KG1 (cell line): ENCODE measurements at places on chromosomes 3 and 15.

DNA sequence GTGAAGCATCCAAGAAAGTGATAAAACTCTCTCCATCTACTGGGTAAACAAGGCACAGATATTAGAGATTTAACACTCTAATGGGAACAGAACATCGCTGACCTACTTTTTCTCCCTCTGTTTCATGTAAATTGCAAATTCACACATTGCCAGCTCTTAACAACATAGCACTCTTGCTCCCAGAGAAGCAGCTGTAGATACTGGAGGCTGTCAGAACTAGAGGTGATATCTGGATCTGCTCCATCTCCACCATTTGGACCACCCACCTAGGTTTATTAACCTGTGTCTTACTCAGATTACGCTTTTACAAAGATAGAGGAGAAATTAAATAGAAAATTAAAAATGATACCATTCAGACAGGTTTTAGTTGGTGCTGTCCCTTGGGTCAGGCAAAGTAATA is 289.1 kb upstream of the CRBN start:
- DNase-seq = no peak

GRCh38 chr3:17213102-17213501 is 328.3 kb downstream of the PLCL2 start:
- no peak for DNase-seq

GRCh38 chr3:51382947-51383578 is 2.0 kb upstream of the MANF start:
- no peak for DNase-seq

DNA sequence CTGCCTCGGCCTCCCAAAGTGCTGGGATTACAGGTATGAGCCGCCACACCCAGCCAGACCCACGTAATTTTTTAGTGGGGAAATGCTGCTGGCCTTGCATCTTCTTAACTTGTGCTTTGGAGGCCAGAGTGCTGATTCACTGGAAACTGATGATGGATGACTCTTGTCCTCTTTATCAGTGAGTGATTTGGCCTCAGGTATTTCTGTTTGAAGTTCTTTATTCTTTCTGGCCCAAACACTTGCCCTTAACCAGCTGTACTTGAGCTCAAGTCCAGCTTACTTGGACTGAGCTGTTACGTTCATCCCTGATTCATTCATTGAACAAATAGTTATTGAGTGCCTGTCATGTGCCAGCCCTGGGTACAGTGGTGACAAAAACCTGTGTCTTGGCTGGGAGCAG is 4.2 kb downstream of the PTPN23 start:
- no peak for DNase-seq

DNA sequence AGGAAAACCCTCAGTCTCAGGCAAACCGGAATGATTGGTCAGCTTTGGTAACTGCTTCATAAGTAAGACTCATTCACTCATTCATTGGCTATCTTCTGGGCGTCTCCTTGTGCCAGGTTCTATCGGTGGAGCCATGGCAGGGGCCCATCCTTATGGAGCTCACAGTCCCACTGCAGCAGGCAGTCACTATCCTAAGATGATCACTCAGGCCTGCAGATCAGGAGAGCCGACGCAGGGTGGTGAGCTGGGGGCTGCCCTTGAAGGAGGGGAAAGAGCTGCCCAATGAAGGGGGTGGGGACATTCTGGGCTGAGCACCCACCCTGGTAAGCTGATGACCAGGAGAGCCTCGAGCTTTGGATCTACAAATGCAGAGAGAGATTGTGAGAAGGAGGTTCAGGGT is 20.5 kb upstream of the FGD5 start:
- DNase-seq = no peak

DNA sequence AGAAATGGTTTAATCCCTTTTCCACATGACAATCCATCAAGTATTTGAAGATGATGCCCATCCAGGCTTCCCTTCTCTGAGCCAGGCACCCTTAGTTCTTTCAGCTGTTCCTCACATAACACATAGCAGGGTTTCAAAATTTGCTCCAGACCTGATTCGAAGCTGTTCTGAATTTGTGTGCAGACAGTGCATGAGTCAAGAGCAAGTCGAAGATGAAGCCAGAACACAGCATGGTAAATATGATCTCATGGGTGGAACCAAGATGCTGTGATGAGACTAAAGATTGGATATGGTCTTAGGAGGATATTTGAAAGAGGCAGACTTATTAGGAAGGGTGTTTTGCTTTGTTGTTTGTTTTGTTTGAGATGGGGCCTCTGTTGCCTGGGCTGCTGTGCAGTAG is 32.6 kb upstream of the PDE8A start:
- no peak for DNase-seq

- DNase-seq = no peak
Measured at GRCh38 chr3:31592764-31593163, 60.0 kb downstream of the STT3B start.

GRCh38 chr3:113070681-113071113 is 79.9 kb downstream of the GTPBP8 start:
- DNase-seq = no peak

DNA sequence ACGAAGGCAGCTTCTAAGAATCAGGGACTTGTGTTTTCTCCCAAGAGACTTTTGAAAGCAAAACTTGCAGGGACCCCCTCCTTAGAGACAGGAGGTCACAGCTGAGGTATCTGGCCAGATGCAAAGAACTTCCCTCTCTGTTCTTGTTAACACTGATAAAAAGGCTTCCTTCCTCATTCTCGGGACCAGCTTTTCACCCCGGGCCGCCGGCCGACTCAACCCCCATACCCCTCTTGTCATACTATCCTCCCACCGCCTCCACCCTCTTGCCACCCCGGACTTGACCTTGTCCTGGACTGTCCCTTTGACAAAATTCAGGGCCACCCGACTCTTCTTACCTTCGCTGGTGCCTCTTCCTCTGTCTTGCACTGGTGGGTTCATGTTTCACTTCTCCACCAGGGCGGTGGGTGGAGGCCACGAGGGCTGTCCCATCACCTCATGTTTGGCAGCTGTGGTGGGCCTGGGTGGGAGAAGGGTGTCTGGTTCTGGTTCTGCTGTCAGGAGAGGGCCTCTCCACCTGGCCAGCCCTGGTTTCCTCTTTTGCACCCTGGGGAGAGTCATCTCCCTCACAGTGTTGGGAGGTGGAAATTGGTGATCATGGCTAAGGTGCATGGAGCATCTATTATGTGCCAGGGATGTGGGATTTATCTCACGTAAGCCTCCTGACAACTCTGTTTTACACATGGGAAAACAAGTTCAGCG is 32.5 kb downstream of the BHLHE40 start:
- peak; percentile 82 for DNase-seq

DNA sequence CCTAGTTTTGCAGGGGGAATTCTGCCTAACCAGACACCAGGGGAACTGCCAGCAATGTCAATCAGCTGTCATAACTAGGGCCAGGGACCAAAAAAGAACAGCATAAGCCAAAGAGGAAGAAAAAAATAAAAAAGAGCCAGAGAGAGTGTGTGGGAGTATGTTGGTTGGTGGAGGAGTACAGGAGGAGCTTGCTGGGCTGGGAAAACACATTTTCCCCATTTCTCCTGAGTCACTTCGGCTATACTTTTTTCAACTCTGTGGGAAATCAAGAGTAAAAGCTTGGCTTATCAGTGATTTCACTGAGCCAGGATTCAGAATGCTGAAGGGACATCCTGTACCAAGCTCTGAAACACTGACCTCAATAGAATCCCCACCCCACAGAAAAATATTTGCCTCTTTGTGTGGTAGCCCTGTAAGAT is 144.7 kb upstream of the DPH6 start:
- no peak for DNase-seq

DNA sequence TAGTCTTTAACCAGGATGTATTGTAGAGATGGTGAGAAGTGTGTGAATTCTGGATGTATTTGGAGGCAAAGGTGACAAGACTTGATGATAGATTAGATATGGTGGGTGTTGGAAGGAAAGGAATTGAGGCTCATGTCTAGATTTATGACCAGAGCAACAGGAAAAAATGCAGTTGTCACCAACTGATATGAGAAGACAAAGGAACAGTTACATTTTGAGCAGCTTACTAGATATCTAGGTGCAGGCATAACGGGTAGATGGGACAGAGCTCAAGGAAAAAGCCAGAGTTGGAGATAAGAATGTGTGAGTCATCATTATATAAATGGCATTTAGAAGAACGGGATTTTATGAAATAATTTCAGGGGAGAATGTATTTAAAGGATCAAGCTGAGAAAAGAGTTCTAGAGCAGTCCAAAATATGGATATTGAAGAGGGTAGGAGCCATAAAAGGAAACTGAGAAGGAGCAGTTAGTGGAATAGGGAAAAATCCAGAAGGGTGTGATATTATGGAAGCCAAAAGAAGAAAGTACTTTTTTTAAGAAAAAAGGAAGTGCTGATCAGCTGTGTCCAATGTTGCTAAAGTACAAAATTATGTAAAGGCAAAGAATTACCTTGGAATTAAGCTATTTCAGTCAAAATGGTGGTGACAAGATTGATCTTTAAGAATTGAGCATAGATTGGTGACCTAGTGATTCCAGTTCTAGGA is 262.5 kb downstream of the CGGBP1 start:
- DNase-seq = no peak

GRCh38 chr15:70142072-70142321 is 44.3 kb upstream of the TLE3 start:
- DNase-seq = no peak

GRCh38 chr15:81357180-81357686 is 16.8 kb downstream of the TMC3 start:
- DNase-seq = no peak

DNA sequence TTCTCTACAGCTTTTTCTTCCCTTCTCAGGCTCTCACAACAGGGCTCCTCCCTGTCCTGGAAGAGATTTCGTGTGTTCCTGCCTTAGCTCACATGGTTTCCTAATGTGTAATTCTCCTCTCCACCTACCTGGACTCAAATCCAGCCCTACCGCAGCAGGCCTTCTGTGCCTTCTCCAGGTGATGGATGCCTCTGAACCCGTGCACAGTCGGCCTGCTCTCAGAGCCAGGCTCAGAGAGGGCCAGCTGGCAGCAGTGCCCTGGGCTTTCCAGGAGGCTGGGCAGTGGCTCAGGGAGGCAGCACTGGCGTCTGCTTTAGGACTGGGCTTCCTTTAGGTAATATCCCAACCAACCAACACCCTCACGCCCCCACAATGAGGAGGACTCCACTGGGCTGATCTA is 123.2 kb upstream of the TMC3 start:
- DNase-seq = no peak

GRCh38 chr3:34218706-34219385 is 420.4 kb downstream of the PDCD6IP start:
- no peak for DNase-seq

GRCh38 chr15:78996894-78997275 is 52.0 kb upstream of the CTSH start:
- no peak for DNase-seq

DNA sequence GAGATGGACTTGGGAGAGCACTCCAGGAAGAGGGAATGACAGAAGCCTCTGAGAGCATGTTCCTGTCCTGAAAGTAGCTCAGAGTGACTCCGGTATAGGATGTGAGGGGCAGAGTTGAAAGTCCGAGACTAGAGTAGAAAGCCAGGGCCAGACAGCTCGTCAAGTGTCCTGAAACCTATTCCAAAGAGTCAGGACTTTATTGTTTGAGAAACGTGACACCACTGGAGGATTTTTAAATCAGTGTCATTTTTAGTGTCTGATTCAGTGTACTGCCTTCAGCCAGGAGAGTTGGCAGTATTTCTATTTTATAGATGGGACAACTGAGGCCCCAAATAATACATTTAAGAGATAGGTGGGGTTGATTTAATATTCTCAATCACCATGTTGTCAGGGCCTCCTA is 1.6 kb upstream of the RBMS3 start:
- DNase-seq = no peak

DNA sequence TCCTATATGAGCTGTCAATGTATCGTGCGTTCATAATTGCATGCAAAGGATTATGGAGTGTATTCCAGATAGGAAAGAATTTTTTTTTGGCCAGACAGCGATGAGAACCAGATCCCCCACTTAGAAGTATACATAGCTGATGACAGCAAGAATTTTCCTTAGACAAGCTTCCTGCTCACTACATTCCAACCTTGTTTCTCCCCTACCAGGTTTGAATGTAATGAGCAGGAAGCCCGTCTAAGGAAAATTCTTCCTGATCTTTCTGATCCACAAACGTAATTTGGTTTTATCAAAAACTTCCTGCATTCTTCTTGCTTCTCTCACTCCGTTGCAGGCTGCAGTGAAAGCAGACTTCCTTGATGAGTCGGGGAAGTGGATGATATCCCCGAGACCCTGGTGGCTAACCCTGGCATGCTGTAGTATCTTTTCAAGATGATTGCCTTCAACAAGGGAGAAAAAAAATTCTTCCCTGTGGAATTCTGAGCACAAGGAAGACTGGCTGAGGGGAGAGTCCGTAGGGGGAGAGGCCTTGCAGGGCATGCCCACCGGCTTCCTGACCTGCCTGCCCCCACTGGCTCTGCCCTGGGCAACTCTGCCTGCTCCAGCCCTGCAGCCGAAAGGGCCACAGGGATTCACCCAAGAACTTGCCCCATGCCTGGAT is 243.1 kb downstream of the TLE3 start:
- DNase-seq = no peak

DNA sequence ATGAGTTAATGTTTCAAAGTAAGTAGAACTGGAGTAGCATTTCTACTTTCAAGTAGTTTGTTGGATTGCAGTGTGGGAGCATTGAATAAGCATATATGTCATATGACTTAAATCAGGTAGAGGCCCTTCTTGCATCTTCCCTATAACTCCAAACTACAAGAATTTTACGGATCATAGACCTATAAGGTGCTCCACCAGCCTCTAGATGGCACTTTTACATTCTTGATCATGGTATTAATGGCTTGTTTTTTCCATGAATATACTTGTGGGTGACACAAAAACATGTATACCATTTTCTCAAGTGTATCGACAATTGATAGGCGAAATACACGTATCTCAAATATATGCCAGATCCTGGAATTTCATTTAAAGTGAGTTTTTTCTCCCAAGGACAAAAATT is 311.1 kb downstream of the ZPLD1 start:
- DNase-seq = no peak

DNA sequence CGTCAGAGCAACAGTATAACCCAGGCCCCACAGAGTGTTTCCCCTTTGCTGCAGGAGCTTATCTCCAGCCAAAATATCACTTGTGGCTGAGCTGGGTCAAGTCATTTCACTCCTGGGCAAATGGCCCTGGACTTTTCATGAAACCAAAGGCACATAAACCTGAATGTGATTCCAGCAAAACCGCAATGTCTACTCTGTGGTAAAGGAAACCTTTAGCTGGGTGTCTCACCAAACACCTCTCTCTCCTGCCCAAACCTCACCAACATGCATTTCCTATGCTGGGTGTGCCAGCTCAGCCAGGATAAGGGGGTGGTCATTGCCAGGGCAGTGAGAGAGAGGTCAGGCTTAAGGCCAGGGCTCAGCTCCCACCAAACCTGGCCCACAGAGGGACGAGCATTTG is 67.4 kb downstream of the GTPBP8 start:
- DNase-seq = no peak

DNA sequence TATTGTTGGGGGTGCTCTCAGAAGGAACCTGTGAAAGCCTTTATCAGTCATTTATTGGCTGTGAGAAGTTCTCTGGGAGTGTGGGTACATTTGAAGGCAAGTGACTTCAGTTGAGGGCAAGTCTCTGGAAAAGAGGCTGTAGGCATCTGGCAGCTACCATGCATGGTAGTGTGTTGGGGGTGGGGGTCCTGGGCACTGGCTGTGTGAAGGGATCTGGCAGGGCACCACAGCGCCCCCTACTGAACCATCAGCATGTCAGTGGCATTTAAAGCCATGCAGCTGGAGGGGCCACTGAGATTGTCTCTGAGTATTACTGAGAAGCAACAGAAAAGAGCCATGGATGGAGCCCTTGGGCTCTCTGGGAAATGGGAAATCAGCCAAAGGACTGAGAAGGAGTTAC is 30.6 kb downstream of the CRTAP start:
- no peak for DNase-seq

GRCh38 chr15:65962187-65962586 is 92.9 kb downstream of the RAB11A start:
- no peak for DNase-seq

- peak; percentile 57 for DNase-seq
Measured at GRCh38 chr15:80060356-80061006, 1.0 kb downstream of the ZFAND6 start.
